Fibroblast of lung (primary cell): ENCODE measurements at places on chromosomes 2 and 18. TPM values are rescaled to one million over a fixed set of nuclear protein-coding genes. Genes with fewer than 3 reads are reported as not detected.

Gene FBXO41
- 0.38 and 0.51 TPM in 2 replicates for polyA plus RNA-seq

Gene DOK6
- 5.4 and 7.8 TPM in 2 replicates for polyA plus RNA-seq

DNA sequence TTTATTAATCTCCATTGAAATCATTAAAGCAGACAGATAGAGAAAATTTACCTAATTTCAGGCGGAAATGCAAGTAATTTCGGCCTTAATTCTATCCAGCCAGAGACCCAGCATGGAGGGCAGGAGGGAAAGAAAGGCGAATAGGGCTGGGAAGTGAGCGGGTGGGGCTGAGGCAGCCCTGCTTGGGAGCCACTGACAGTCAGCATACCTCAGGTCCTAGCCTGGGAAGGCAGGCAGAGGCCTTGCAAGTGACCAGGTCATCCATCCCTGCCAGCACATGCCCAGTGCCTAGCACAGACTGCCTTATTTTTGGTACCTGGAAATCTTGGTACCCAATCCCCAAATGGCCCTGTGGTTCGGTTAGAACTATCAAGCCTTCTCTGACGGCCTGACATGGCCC lies 1.5 kb downstream of the GDF7 start:
- no peak for DNase-seq

DNA sequence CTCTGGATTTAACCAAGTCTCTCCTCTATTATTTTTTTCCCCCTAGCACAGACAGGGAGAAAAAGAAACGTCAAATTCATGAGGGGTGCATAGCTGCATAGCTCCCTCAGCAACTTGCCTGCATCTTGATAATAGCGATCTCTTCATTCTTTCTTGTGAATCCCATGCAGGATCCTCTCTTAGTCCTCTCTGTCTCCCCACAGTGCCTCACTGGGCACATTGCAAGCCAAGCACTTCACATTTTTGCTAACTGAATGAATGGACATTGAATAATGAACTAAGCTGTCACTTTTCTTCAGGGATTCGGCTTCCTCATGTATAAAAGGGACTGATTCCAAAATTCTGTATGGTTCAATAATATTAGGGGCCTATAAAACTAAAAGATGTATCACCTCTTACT lies 2.9 kb upstream of the EPB41L3 start:
- DNase-seq, result peak; percentile 56

DNA sequence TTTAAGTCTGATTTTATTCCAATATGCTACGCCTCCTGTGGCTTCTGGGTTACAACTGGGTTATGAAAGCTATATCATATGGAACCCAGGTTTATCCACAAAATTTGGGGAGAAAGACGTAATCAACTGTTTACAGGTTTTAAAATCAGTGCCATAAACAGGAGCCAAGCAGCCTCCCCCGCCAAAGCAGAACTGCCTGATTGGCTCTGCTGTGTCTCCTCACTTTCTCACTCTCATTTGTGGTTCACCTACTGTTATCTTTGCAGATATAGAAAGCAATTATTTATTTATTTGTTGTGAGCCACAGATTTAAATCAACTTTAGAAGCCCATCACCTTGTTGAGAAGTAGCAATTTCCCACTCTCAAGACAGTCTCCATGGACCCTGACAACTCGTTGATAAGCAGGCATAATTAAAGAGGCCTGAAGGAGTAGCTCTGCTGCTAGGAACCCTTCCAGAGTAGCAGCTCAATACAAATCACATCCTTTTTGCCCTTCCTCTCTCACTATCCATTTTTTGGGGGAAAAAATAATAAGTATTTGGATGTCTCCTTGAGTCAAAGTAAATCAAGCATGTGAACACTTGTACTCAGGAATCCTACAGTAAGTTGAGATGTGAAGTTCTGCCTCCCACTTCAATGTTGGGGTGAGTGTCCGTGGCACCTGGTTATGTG lies 191.0 kb upstream of the CCDC150 start:
- no peak for DNase-seq

GRCh38 chr2:101733257-101733993 lies 35.9 kb downstream of the MAP4K4 start:
- DNase-seq, result no peak

DNA sequence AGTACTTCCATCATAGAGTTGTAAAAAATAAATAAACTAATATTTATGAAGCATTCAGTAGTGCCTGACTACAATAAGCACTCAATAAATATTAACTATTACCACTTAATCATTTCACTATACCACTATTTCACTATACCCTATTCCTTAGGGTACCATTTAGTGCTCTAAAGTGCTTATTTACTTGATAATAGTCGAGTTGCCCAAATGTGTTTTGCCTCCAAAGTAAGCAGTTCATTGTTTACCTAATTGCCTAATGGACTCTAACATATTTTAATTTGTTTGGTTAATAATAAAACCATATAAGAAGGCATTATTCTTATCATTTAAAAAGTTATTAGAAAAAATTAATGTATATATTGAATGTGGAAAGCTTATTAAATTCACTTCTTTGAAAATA lies 33.0 kb upstream of the MAP2 start:
- DNase-seq, result no peak

DNA sequence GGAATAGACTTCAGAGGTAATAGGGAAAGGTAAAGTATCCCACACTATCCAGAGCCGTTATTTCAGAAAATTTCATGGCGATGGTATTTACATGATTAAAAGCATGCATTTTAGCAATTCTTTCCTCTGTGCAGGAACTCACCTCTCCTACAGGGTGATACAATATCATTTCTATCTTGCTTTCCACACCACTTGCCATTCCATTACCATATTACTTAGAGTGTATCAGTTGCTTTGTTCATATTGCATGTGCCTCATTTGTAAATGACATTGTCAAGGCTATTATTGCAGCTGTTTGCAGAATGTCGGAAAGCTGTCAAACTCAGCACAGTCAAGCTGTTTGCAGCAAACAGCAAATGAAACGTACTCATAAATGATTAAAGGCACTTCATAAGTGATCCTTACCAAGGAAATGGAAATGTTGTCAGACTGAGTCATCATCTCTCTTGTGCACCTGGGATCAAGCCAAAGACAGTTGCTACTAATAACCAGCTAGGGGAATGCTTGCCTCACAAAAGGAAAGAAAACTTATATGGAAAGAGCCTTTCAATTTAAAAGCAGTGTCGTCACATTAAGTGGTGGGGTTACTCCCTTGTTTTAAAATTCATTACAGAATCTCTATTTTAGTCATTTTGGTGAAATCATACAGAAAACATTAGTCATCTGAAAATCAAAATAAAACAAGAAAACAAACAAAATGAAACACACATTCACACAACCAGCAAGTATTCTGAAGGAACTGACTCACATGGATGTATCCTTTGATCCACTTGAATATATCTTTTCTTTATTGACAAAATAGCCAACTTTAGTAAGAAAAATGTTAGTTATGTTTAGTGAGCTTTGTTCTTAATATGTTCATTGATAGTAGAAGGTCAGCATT lies 1064.1 kb upstream of the CNTNAP5 start:
- peak; percentile 60 for DNase-seq

DNA sequence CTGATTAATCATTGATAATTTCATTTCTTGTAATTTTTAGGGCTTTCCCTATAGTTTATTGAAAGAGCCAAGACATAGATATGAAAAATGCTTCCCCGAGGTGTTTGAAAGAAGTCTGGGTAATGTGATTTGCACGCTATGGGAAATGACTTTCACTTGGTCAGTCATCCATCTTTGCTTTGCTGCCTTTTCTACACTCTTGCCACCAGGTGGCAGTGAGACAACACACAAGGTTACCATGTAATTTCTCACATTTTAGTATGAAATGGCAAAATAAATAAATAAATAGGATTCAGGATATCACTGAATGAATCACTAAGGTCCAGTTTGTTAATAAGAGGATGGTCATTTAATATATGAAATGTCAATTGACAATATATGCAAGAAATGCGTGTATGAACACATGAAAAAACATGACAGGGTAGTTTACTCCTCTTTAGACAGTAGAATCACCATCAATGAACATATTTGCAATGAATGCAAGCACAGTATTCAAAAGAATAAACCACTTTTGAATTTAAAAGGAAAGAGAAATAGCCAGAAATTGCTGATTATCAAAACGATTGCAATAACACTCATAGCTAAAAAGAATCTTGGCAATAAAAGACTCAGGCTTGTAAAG lies 52.2 kb upstream of the KCNH7 start:
- peak; percentile 67 for DNase-seq

- no peak for DNase-seq
These were observed 76.8 kb downstream of the ALPK2 start for GRCh38 chr18:58552057-58552461.

DNA sequence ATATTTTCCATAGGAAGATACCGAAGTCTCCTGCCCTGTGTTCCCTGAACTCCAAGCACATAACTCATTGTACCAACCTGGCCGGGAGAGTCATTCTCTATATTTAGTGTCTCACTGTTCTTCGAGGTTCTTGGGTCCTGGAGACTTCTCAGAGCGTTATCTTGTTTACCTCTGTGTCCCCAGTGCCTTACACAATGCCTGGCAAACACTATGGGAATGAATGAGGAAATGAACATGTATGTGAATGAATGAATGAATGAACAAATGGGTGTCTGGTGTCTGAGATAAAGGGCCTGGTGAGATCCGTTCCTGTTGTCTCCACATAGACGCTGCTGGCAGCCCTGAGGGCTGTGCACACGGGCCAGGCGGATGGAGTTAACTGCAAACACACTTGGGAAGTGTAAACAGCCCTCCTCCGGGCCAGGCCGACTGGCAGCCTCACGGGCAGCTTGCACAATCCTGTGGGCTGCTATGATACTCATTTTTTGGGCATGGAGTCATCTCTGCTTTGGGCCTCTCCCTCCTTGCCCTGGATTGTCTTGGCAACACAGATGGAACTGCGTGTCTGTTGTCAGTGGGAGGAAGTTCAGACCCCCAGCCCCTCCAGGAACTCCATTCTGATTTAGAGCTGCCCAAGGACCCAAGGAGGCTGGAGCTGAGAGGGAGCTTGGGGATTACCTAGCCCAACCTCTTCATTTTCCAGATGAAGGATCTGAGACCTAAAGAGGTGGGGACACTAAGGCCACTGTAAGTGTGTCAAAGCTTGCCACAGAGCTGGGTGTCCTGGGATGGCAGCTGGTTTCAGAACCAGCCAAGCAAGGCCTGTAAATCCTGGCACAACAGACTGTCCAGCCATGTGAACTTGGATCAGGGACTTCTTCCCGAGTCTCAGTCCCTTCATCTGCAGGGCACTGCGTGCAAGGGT lies 124.4 kb downstream of the INHBB start:
- DNase-seq, result peak; percentile 91

GRCh38 chr2:83990636-83991035 lies 468.4 kb downstream of the SUCLG1 start:
- no peak for DNase-seq

DNA sequence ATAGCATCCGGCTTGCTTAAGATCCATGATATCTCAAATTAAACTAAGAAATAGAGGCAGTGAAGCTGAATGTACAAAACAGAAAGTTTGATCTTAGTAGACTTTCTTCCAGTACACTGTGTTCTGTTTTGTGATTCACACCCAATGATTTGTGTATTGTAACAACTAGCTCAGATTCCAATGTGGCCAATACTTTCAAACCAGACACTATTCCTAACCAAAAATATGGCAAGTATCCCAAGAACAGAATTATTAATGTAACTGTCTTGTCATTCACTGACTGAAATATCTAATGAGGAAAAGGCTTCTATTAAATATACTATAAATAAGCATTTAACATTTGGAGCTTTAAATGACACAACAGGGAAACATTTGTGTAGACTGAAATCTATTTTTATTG lies 299.1 kb downstream of the NRXN1 start:
- DNase-seq, result peak; percentile 54

DNA sequence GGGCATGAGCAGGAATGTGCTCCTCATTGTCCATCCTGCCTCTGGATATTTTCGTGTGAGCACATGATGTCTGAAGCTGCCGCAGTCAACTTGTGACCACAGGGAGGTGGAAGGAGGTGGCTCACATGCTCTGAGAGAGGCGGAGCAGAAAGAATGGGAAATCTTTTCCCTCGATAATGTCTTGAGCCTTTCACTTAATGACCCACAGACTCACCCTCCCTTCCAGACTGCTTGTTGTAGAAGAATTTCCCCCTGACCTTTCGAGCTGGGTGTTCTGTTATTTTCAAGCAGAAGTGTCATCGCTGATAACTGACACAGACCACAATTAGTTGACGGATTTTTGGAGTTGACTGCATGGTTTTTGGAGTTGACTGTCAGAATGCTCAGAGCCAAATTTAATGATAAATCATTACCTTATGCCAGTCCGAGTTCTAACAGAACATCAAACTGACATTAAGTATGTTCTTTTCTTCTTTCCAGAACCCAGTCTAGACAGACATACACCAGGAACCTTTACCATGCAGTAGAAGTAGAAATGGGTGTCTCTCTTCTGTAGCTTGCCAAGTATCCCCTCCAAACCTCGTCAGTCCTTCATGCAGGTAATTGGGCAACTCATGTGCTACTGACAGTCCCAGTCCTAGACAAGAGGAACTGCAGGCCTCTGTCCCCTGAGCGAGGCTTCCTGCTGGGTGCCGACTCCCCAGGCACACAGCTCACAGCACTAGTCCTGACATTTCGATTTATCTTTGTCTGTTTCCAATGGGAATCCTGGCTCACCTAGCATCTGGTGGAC lies 29.4 kb upstream of the RTTN start:
- peak; percentile 92 for DNase-seq

DNA sequence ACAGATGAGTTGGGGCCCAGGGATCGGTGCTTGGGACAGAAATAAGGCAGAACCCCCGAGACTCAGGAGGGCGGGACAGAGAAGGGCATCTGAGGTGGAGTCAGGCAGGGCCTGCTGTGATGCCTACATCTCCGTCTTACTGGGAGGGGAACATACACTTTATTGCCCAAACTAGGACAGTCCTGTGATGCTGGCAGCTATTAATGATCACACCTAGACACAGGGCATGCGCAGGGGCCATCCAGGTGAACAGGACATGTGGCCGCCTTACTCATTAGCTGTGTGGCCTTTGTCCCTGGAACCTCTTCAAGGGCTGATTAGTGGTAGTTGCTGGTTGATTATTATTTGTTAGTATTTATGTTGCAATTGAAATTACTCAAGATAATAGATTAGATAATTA lies 33.2 kb downstream of the MLPH start:
- DNase-seq, result no peak
